ENCODE measurements at places on chromosomes 16 and 17.

DNA sequence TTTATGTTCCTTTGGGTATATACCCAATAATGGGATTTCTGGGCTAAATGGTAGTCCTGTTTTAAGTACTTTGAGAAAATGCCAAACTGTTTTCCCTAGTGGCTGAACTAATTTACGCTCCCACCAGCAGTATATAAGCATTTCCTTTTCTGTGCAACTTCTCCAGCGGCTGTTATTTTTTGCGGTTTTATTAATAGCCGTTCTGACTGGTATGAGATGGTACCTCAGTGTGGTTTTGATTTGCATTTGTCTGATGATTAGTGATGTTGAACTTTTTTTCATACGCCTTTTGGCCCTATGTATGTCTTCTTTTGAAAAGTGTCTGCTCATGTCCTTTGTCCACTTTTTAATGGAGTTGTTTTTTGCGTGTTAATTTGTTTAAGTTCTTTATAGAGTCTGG lies 25.8 kb upstream of the TEKT1 start:
- DNase-seq = no peak

DNA sequence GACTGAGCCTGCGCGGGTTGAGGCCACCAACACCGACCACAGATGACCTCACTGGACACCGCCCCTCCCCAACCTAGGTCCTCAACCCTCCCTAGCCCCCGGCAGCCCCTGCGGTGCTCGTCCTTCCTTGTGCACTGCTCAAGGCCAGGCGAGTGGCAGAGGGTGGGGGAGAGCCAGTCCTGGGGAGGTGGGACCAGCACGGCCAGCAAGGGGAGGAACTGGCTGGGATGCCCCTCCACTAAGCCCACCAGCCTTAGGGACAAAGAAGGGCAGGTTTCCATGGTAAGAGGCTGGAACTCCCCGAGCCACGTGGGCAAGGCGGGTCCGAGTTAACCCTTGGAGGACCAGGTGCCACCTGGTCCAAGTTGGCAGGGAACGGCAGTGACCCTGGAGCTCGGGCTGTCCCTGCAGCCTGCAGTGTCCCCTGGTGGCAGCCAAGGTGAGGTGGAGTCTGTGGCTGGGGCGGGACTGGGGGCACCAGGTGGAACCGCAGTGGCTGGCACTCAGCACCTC lies 9.2 kb downstream of the FSCN2 start:
- no peak for DNase-seq

DNA sequence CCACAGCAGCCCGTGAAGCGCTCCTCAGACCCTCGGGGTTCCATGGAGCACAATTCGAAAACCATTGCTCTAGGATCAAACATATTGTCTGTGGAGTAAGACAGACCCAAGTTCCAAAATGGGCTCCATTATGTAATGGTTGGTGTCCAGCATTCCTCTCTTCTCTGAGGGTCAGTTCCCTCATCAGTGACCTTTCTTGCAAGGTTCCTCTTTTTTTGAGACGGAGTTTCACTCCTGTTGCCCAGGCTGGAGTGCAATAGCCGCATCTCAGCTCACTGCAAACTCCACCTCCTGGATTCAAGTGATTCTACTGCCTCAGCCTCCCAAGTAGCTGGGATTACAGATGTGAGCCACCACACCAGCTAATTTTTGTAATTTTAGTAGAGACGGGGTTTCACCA lies 28.4 kb downstream of the PLXDC1 start:
- no peak for DNase-seq

GRCh38 chr16:75379911-75380847 lies 53.1 kb downstream of the CFDP1 start:
- DNase-seq = no peak

- no peak for DNase-seq
Observed at GRCh38 chr17:35817196-35817595, 7.9 kb downstream of the TAF15 start.

Data from vagina (tissue), 2 donors.